Tibial artery (tissue), 4 donors: ENCODE measurements at places on chromosomes 13 and 19.

GRCh38 chr13:36051082-36051481 is 80.1 kb downstream of the DCLK1 start:
- no peak for DNase-seq

DNA sequence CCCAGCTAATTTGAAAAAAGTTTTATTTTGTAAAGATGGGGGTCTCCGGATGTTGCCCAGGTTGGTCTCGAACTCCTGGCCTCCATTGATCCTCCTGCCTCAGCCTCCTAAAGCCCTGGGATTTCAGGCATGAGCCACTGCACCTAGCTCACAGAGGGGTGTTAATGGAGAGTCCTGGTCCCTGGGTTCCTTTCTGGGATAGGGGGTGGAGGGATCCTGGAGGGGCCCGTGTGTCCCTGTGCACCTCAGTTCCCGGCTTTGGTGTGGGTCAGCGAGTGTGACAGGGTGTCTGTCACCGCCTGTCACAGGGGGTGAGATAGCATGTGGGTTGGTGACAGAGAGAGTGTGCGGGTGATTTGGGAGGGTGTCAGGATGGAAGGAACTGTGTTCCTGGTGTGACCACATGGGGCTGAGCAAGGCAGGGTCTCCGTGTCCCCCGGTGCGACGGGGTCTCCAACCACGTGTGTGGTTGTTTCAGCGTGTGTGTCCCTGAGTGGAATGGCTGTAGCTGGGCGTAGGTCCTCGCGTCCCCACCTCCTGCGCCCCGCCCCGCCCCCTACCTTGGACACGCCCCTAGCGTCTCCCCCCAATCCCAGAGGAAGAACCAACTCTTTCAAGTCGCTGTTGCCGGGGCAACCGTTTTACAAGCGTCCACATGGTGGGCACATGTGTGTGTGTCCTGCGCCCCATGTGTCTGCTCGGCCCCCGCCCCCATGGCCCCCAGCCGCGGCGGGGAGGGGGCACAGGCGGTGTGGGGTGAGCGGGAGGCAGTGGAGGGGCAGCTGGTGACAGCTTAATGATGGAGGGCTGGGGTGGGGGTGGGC is 2.9 kb upstream of the NRTN start:
- no peak for DNase-seq

DNA sequence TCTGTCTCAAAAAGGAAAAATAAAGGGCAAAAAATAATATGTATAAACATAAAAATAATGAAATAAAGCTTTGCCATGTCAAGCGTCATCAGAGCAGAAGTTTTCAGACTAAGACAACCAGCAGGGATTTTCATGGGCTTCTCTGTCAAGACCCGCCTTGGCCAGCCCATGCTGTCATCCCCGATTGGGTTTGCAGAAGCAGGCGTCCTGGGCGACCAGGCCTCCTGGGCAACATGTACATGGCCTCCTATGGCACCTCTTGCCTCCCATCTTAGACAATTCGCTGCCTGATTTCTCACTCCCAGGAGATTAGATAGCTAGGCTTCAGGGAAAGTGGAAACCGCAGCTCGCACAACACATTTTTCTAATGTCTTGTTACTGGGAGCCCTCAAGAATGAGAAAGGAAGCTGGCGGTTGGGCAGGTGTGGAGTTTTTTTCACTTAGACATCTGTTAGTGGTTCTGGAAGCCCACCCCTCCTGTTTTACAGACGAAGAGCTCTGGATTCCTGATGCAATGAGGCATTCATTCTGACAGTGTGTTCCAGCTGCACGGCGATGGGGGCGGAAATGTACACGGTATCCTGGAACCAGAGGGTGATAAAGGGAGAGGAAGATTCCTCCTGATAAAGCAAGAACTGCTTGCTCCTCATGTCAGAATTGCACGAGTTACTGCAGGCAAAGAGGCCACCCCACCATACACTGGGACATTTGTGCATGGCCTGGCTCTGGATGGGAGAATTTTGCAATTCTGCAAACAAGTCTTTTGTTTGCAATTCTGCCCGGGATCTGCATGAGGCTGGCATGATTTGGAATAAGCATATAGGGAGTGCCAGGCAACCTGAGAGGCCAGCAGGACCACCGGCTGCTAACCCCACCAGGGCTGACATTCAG is 47.4 kb upstream of the KATNAL1 start:
- DNase-seq = no peak

DNA sequence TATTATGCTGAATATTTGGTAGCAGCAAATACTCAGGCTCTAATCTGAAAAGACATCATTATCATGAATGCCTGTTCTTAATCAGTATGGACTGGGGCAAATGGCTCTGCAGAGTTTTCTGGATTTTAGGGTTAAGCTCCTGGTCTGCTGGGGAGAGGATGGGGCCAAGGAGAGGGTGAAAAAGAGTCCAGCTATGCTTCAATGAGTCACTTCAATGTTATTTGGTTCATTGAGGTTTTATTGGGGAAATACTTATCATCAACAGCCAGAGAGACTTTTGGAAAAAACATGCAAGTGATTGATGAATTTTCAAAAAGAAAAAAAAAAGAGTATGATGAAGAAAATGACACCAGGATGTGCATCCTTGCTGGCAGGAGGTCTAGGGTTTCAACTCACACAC is 278.3 kb downstream of the UQCRFS1 start:
- no peak for DNase-seq

- DNase-seq = no peak
These were observed 27.3 kb upstream of the EDDM13 start for GRCh38 chr19:56245121-56245740.

- no peak for DNase-seq
These were observed 494.0 kb downstream of the UQCRFS1 start for GRCh38 chr19:28718909-28719308.

- no peak for DNase-seq
These were observed 67.3 kb upstream of the MED4 start for GRCh38 chr13:48162217-48162616.

DNA sequence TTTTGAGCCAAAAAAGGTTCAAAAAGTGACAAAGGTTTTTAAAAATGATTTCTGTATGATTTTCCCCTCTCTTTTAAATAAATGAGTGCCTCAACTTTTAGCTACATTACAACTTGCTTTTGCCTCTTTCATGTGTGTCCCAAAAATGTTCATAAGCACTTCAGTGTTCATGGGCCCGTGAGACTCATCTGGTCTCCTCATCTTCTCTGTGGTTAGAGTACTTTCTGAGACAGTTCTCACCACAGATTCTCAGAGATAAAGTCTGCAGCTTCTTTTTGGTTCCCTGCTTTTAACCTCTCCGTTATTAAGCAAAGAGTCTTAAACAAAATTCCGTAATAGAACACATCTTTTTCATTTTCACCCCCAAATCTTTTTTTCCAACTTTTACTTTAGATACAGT is 156.9 kb downstream of the DLEU7 start:
- DNase-seq = no peak

- DNase-seq = no peak
These were observed 3.5 kb downstream of the PNMA8B start for GRCh38 chr19:46491975-46492682.

- peak; percentile 94 for DNase-seq
These were observed 4.7 kb downstream of the CCDC8 start for GRCh38 chr19:46408664-46409039.

DNA sequence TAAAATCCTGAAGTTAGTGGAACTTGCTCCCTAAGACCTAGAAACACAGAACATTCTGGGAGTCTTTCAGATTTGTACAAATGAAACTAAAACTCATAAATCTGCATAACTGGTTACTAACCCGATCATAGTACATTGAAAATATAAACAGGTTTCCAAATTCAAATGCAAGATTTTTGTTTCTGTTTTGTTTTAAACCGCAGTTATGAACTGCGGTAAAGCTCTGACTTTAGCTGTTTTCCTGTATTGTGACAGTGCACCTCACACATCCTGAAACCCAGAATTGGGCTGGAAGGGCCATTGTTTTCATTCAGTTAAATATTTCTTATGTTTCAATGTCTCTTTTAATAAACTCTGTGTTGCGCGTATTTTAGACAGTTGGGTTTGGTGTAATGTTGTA is 204.7 kb downstream of the SHISA2 start:
- no peak for DNase-seq

DNA sequence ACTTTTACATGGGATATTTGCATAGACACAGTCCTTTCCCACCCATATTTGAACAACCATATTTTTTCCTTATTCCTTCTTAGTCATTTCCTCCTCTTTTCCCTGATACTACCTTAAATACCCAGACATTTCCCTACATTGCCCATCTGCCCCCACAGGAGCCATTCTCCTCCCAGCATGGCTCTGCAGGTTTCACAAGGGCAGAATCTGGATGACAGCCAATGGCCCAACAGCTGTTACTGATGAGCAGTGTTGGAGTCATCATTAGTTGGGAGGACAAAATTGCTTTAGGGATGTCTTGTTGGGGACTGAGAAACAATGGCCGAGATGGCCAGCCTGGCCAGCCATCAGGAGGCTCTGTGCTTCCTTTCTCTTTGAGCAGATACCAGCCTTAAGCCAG is 209.5 kb downstream of the KLF5 start:
- no peak for DNase-seq

- no peak for DNase-seq
These were observed 111.3 kb downstream of the ZNF486 start for GRCh38 chr19:20278342-20278741.

GRCh38 chr19:15265850-15266248 is 33.6 kb upstream of the EPHX3 start:
- peak; percentile 98 for DNase-seq

DNA sequence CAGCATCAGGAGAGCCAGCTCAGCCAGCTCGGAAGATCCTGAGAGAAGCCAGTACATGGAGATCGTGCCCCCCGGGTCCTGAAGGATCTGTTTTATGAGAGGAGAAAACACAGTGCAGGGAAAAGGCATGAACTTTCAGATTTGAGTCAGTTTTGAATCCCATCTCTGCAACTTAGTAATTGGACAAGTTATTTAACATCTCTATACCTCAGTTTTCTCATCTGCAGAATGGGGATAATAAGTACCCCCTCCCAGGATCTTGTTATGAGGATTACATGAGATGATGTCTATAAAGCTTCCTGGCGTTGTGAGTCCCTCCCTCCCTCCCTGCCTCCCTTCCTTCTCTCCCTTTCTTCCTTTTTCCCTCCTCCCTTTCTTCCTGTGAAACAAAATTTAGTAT is 40.1 kb upstream of the GTF3A start:
- DNase-seq = no peak

DNA sequence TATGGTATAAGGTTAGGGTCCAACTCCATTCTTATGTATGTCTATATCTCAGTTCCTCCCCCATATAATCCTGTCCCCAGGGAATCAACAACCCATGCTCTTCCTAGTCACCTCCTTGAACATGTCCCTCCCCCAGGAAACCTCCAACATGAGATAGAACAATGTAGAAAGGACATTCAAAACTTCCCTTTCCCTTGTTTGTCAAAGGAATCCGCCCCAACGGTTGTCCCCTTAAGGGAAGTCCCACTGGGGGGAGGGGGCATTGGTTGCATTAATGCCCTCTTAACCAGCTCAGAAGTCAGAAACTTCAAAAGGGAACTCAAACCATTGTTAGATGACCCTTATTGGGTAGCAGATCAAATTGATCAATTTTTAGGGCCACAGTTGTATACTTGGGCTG is 6.8 kb upstream of the ZNF561 start:
- no peak for DNase-seq
